ENCODE measurements at places on chromosomes 16 and 17. TPM values are rescaled to one million over a fixed set of nuclear protein-coding genes. Genes with fewer than 3 reads are reported as not detected.

DNA sequence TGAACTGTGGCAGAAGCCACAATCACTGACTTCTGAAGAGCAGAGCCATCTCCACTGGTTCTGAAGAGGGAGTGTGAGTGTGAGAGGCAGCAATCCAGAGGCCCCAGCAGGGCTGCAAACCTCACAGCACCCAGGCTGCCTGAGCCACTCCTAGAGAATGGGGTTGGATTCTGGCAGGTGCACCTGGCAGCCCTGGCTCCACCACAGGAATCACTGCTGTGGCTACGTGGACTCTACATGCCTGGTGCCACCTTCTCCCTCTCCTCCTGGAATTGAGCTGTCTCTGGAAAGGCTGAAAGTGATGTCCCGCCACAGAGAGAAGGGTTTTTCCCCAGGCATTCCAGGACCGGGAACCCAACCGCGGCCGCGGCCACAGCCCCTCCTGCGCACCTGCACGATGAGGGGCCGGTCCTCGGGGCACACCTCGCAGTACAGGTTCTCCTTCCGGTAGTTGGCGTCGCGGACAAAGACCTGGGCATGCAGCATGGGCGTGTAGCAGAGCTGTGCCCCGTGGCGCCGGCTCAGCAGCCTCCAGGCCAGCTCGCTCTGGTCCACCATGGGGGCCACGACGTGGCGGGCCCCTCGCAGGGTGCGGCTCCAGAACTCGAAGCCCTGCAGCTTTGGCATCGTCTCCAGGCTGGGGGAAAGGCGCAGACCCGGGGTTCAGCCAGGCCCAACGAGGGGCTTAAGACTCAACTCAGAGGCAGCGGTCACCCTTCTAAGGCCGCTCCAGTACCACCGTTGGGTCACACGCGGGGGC is 991 bp downstream of the DUS1L start:
- DNase-seq: no peak

DNA sequence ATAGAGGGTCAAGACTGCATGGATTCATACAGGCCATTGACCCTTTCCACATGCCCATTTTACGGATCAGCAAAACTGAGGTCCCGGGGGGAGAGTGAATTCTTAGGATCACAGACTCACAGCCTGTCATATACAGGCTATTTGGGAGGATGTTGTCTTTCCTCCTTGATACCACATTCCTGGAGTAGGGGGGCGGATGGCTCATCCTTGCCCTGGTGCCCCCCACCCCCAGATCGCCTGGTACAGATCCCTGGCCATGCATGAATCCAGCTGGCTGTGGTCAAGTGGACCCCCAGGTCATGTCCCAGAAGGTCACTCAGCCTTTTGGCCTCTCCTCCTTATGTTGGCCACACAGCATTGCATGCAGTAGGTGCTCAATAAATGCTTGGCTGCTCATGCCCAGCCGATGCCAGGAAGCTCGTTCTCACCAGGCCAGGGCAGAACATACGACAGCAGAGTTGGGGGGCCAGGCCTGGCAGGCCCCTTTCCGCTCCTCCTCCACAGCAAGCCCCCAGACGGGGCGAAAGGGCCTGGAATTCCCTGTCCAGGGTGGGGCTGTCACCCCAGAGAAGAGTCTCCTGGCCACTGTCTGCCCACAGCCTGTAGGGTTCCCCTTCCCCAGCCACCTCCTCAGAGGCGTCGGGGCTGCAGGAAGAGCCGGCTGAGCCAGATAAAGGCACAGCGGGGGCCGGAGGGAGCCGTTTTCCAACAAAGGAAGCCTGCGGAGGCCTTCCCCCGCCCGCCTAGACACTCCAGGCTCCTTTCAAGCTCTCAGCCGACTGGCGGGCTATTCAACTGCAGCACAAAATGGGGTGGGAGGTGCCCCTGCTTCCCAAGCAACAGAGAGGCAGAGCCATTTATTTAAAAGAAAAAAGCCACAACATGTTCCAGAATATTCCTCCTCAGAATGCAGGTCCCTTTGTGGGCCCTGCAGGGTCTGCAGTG is 215.7 kb upstream of the CIBAR2 start:
- DNase-seq: peak; percentile 56

GRCh38 chr16:71303938-71304337 is 14.7 kb upstream of the CMTR2 start:
- no peak for DNase-seq

- DNase-seq: no peak
These were observed 3.5 kb upstream of the UBALD2 start for GRCh38 chr17:76261421-76262215.

DNA sequence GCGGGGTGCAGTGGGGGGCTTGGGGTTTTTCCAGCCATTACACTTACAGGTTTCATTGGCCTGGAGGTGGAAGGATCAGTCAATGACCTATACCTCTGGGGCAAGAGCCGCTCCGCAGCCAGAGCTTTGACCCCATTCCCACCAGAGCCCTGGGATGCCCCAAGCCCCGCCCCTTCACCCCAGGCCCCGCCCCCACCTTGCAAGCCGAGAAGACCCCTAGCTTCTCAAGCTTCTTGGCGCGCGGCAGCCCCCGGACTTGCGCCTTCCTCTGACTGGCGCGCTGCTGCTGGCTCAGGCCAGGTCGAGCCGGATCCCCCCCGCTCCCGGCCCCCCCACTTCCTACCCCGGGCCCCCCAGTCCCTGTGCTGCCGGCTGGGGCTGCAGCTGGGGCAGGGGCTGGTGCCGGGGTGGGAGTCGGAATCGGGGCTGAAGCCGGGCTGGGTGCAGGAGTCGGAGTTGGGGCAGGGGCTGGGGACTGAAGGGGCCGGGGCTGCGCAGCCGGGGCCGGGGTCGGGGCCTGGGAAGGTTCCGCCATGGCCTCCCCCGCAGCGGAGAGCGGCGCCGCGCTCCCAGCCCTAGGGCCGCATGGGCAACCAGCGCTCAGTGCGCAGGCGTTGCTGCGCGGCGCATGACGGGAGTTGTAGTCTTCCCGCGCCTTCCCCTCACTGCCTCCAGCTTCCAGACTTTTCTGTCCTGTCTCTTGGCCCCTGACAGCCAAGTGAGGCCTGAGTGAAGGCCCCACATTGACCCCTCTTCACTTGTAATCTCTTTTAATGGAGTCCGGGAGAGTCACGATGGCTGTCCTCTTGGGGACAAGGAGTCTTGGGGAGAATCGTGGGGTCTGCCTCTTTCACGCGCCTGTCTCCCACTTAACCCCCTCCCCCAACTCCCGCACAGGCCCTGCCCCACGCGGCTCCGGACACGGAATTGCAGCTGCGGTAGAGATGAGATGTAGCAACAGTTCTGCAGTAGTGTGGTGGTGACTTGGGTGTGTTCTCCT is at the start of gene KAT2A:
Gene KAT2A (minus strand): TSS at position 598 of the 1,000 bp plus-strand sequence. CDS start 63 bp downstream, at position 535.
- peak; percentile 91 for DNase-seq

GRCh38 chr16:52552643-52553042 is 5.7 kb upstream of the TOX3 start:
- DNase-seq: no peak

GRCh38 chr17:52145476-52145875 is 13.0 kb downstream of the CA10 start:
- DNase-seq: no peak

- no peak for DNase-seq
These were observed 5.9 kb downstream of the KLHL36 start for GRCh38 chr16:84654238-84654637.

DNA sequence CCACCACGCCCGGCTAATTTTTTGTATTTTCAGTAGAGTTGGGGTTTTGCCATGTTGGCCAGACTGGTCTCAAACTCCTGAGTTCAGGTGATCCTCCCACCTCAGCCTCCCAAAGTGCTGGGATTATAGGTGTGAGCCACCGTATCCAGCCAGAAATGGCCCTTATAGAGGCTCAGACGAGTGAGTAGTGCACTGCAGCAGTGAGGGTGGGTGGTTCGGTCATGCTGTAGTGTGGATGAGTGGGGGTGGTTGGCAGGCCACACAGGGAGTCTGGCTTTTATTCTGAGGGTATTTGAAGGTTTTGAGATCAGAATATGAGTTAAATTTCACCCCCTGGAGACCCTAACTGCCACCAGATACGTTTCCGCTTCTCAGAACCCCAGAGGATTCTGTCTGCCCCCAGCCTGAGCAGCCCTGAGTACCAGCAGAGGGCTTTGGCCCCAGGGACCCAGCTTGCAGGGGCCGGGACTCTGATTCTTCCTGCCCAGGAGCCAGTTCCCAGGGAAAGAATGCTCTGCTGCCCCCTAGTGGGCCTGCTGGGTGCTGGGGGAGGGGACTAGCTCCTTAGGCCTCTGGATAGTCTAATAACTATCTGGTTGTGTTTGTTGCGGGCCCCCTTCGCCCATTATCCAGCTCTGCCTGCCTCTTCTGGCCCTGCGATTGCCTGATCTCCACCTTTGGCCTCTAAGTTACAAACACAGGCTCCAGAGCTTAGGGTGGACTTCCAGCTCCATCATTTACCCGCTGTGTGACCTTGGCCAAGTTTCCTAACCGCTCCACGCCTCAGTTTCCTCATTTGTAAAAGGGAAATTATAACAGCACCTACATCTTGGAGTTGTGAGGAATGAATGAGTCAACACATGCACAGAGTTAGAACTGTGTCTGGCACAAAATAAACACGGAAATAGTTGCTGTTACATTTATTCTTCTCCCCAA is 2.0 kb downstream of the ZNF771 start:
- peak; percentile 94 for DNase-seq

- DNase-seq: no peak
These were observed 6.5 kb upstream of the TLE7 start for GRCh38 chr16:71448274-71448866.

- DNase-seq: peak; percentile 47
These were observed 11.0 kb upstream of the CBFB start for GRCh38 chr16:67017810-67018488.

Gene APOBR
- total RNA-seq: 1.4 TPM

Gene TSPOAP1
- 49.0 TPM for total RNA-seq

Gene LPO
- total RNA-seq: not detected

Gene NEUROD2
- total RNA-seq: not detected

Gene HSF5
- total RNA-seq: not detected

Gene CD79B
- total RNA-seq: 1.0 TPM
